ENCODE measurements at places on chromosomes 1 and 21.

GRCh38 chr21:44878053-44878982 lies 4.8 kb upstream of the PTTG1IP start:
- DNase-seq, result no peak

DNA sequence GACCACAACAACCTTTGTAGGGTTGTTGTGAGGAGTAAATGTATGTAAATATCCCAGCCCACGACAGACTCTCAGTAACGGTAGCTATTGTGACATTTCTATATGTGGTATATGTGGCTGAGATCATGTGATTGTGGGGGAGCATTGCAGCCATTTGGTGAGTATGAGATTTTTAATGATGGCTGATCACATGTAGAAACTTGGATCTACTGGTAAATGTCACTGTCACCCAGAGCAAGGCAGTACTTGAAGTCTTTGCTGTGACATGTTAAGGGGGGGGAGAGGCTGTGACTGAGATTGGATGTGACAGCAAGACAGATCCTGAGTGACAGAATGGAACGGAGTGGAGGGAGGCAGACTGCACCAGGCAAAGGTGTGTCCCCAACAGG lies 23.9 kb upstream of the MEF2D start:
- DNase-seq, result no peak

DNA sequence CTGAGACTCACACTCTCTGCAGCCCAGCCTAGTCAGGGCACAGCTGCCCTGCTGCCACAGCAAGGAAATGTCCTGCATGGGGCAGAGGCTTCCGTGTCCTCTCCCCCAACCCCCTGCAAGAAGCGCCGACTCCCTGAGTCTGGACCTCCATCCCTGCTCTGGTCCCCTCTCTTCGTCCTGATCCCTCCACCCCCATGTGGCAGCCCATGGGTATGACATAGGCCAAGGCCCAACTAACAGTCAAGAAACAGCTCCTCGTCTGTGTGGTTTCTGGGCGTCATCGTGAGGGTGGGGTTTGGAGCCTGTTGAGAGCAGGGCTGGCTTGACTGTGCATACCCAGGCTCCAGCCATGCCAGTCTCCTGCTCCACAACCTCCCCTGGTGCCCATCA lies 19.5 kb downstream of the FAAH start:
- no peak for DNase-seq

DNA sequence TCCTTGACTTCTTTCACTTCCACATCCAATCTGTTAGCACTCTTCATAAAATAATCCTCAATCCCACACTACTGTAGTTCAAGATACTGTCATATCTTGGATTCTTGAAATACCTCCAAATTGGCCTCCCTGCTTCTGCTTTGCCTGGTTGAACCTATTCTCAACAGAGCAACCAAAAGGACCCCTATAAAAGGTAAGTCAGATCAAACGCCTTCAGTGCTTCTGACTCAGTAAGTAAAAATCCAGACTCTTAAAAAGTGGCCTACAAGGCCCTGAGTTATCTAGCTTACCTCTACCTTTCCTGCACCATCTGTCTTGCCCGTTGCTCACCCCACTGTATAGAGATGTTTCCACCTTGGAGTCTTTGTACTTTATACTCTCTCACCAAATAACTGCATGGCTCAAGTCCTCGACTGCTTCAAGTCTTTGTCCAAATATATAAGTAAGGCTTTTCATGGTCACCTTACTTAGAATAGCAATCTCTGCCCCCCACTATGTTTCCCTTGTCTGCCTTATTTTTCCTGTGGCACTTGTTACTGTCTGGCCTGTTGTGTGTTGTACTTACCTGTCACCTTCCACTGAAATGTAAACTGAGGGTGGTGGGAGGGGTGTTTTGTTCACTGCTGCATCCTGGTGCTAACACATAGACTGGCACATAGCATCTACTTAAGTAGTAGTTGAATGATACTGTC lies 5.1 kb upstream of the PIGV start:
- DNase-seq, result no peak

DNA sequence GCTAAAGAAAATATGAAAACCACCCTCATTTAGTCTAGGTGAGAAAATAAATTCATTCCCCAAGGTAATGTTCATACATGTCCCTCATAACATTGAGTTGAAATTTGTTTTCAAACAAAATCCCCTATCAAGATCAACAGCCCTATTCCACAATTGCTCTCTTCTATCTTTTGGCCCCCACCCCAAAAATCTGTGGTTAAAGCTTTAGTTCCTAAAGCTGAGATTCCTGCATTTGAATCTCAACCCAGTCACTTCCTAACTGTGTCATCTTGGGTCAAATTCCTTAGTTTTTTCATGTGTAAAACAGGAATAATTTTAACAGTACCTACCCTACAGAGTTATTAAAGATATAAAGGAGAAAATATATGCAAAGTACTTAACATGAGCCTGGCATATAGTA lies 22.0 kb downstream of the KIAA0319L start:
- DNase-seq, result no peak

DNA sequence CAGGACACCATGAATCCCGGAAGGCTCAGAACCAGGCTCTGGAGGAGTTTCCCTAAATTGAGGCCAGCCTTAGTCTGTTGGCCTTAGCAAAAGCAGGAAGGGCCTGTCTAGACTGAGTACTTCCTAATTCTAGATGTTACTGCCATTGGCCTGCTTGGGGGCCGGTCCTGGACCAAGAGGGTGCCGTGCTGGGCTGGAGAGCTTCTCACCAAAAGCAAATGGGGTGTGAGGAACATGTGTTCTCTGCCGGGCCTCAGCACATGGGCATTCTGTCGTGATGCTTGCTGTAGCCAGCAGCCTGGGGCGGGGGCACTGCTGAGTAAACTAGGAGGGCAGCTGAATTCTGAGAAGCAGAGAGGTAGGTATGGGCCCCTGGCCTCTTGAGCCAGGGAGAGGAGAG lies 35.7 kb upstream of the MAN1C1 start:
- DNase-seq, result no peak

- no peak for DNase-seq
These were observed 17.0 kb downstream of the RHOU start for GRCh38 chr1:228752258-228752657.

GRCh38 chr1:95583661-95584210 lies 349.7 kb downstream of the RWDD3 start:
- DNase-seq, result no peak

DNA sequence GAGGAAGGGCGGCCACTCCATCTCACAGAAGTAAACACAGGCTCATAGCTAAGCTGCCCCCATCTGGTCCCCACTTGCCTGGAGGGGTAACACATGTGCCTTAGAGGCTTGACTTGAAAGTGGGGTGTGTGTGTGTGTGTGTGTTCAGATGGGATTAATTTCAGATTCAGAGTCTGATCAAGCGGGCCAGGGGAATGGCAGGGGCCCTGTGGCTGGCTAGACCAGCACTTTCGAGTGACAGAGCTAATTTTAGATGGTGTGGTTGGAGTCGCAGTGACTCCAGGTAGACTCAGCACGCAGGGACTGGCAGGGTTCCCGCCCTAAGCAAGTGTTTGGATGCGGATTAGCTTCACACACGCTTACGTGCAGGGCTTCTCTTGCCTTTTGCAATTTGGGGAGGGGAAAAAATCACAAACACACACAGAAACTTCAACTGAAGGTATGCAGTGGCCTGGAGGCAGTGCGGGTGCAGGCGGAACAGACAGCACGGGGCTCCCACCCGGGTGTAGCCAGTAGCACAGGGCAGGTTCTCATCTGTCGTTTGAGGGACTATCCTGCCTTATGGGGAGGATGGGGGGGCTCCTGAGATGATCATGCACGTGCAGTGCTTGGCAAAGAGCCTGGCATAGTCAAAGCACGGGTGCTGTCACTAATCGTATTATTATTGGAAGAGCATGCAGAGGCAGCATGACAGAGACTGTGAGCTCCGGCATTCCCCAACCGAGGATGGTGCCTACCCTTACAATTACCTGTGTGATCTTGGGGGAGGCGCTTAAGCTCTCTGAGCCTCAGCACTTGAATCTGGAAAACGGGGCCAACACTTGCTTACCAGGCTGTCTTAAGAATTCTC lies 1.3 kb downstream of the EDN2 start:
- DNase-seq, result no peak

GRCh38 chr1:35577071-35577998 lies 4.2 kb downstream of the TFAP2E start:
- no peak for DNase-seq

DNA sequence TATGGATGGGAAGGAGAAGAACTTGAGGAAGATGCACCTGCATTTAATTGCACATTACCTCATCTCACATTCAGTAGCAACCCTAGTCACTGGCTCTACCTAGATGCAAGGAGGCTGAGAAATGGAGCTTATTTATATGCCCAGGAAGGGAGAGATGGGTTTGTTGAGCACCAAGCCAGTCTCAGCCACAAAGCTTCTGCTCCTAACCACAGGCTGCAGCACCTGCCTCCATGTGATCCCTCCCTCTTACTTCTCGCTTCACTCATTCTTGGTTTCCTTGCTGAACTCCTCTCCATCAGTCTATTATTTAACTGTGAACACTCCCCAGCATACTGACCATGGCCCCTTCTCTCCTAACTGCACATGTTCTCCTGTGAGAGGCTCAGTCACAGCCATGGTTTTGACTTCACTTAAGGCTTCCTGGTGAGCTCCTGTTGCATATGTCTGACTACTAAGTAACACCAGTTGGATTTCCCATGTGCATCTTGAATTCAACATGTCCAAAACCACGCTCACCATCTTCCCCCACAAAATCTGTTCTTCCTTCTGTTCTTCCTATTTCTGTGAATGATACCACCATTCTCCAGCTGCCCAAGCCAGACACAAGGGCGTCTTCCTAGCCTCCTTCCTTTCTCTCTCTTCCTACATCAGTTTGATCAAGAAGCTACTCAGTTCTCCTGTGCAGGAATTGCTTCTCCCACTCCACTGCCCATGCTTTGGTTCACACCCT lies 139.8 kb downstream of the AK5 start:
- DNase-seq, result no peak

- no peak for DNase-seq
These were observed 18.2 kb upstream of the FCGR2A start for GRCh38 chr1:161486806-161487741.

GRCh38 chr1:229888561-229889001 lies 178.5 kb upstream of the GALNT2 start:
- no peak for DNase-seq

DNA sequence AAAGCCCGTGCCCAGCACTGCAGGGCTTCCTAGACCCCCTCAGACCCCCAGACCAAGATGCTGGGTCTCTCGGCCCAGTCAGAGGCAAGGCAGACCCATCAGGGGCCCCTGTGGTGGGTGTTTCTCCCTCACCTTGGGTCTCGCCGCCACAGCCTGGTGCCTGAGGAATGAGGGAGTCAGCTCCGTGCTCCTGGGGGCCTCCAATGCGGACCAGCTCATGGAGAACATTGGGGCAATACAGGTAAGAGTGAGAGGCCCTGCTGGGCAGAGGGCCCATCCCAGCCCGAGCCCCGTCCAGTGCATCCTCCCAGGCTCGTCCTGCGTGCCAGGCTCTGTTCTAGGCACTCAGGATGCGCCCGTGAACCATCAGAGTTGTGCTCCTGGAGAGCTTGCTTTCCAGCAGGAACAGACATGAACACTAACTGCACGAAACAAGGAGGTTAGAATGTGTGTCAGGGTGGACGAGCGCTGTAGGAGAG lies 51.5 kb downstream of the KCNAB2 start:
- no peak for DNase-seq

- no peak for DNase-seq
These were observed 12.5 kb downstream of the S100A7A start for GRCh38 chr1:153428791-153429190.

GRCh38 chr1:183871142-183871541 lies 66.2 kb downstream of the RGL1 start:
- DNase-seq, result no peak

- DNase-seq, result no peak
These were observed 513.6 kb downstream of the PLPP3 start for GRCh38 chr1:56065729-56066128.

DNA sequence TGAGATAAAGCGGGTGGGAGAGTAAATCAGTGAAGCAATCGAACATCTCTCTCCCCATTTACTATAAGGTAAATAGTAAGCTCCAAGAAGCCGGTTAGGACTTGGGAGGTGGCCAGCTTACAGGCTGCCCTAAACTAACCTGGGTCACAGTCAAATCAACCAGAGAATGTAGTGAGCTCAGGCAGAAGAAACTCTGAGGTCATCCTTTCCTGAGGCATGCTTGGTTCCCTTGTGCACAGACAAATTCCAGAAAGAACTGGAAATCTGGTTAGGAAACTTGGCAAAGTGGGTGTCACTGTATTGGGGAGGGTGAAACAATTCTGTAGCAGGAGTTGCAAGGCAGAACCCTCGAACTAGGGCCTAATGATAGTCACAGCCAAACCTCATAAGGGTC lies 72.5 kb downstream of the NTMT2 start:
- no peak for DNase-seq

- no peak for DNase-seq
These were observed at the start of gene TMEM269 for GRCh38 chr1:42784946-42785693. Gene TMEM269, plus strand, starts transcription at chr1:42784991. Its CDS starts 4,903 bp downstream, at chr1:42789894.

GRCh38 chr1:151510614-151510956 lies 602 bp upstream of the CGN start:
- DNase-seq, result no peak

- DNase-seq, result no peak
These were observed 4.9 kb upstream of the SH3D21 start for GRCh38 chr1:36301220-36301619.

- no peak for DNase-seq
These were observed 277.2 kb downstream of the KCTD3 start for GRCh38 chr1:215844266-215844665.

DNA sequence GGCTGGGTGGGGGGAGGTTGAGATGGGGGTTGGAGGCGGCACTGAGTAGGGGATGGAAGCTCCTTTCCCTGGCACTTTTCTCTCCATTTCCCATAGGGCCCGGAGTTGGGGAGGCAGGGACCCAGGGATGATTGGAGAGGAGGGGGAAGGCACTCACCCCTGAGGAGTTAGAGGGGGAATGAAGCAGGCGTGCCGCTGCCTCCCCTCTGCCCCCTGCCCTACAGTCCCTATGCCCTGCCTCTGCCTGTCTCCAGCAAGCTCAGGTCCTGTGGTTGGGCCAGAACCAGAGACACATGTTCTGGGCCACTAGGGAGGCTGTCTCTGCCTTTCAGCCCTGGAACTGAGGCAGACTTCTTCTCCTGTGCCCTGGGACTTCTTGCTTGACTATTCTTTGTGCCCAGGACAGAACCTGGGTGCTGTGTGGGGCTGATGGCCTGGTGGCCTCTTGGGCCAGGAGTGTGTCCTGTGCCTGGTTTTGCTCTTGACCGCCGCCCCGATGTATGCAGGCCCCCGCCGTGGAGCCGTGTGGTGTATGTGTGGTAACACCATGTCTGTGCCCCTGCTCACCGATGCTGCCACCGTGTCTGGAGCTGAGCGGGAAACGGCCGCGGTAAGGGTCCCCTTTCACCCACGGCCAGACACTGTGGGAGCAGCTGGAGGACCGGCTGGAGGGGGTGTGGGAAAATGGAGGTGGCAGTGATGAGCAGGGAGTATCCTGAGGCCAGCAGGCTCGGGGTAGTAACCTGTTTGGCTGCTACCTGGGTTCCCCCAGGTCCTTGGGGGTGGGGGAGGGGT lies 1.4 kb downstream of the LYPLA2 start:
- DNase-seq, result no peak

GRCh38 chr1:184388319-184388889 lies 1.6 kb downstream of the C1orf21 start:
- no peak for DNase-seq

All from stimulated activated CD4-positive, alpha-beta T cell treated with anti-CD3 and anti-CD28 coated beads, Interleukin-1b, Interleukin-23, amount 100 ng/mL, for 1 hour (primary cell).